ENCODE measurements at places on chromosomes 7 and 10.

- no peak for DNase-seq
Observed at GRCh38 chr10:85888559-85888958, 478.0 kb downstream of the GRID1 start.

GRCh38 chr10:129505500-129506075 is 38.5 kb downstream of the MGMT start:
- no peak for DNase-seq

DNA sequence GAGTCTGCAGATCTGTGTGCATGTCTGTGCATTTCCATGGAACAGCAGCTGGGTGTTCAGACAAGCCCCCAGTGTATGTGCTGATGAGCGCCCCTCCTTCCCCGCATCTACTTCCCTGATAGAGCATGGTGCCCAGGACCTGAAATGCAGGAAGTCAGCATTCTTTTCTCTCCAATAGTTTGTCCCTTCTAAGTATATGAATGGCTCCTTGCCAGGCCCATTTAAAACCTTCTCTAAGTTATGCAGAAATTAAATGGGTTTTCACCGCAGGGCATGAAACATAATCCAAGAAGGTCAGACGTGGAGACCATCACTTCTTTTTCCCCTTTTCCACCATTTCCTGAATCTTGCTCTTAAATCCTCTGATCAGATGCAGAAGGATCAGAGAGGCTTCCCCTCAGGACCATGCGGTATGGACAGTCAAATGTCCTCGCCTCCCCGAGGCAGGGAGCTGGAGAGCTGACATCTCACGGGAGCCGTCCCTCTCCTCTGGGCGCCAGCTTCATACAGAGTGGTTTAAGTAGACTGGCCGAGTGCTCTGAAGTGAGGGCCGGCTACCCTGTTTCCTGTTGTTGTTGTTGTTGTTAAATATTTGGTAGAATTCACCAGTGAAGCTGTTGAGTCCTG is 155.3 kb downstream of the C10orf105 start:
- no peak for DNase-seq

GRCh38 chr10:113001599-113002448 is 51.8 kb downstream of the TCF7L2 start:
- no peak for DNase-seq

DNA sequence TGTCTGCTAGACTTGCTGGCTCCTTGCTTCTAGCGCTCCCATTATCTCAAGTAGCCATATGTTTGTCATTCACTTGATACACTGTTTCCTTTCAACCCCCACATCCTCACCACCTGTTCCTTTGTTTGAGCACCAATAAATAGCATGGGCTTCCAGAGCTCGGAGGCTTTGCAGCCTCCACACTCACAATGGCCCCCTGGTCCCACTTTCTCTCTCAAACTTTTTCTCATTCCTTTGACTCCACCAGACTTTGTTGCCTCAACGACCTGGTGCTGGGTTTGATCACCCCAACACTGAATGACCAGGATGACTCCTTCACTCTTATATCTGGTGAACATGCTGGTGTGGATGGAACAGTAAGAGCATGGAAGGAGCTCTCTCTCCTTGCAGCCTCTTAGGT is 114.5 kb upstream of the TRIM24 start:
- DNase-seq: no peak

DNA sequence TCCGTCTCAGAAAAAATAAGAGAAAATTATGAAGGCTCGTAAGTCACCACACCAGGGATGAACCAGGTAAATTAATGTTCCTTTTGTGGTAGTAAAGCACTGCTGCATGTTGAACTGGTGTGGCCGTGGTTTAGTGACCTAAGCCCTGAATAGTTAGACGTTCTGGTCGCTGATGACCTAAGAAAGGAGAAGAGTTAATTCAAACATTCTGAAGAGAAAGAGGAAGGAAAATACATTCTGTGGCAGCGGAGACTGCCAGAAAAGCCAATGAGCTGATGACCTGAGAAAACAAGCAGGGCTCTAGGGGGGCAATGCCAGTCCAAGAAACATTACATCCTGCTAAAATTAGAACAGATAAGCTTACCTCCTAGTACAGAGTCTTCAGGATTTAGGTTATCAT is 17.5 kb downstream of the DNAJC9 start:
- DNase-seq: peak; percentile 67

DNA sequence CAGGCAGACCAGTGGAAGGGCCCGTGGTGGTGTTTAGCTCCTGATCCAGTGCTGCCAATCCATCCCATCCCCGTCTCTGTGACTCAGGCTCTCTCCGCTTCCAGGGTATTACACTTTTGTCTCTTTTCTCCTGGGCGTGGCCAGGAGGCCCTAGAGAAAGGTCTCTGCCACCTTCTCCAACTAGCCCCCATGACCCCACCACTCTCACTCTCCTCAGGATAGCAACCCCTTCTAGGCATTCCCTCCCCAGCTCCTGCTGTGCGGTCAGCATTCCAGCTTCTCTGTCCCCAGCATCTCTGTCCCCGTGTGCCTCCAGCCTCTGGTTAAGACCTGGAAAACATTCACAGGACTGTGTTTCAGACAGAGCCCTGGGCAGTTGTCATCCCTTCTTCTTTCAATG is 36.2 kb upstream of the R3HCC1L start:
- DNase-seq: no peak

- no peak for DNase-seq
Observed at GRCh38 chr7:113840954-113841353, 77.9 kb downstream of the PPP1R3A start.

GRCh38 chr7:105760551-105761447 is 115.6 kb downstream of the ATXN7L1 start:
- DNase-seq: peak; percentile 39

DNA sequence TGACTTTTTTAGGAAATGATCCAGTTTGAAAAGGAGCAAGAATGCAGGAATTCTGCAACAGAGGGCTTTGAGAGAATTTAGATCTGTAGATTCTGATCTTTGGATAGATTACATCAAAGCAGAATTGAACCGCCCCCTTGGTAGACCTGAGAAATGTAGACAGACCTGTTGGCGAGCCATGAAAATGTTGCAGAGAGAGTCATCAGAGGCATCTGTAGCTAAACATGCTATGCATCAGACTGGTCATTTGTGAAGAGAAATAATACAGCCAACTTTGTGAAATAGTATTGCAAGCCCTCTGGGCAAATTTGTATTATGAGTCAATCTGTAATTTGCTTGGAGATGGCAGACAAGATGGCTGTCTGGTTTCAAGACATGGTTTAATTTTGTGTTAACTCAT is 4.3 kb upstream of the C1GALT1 start:
- DNase-seq: no peak

DNA sequence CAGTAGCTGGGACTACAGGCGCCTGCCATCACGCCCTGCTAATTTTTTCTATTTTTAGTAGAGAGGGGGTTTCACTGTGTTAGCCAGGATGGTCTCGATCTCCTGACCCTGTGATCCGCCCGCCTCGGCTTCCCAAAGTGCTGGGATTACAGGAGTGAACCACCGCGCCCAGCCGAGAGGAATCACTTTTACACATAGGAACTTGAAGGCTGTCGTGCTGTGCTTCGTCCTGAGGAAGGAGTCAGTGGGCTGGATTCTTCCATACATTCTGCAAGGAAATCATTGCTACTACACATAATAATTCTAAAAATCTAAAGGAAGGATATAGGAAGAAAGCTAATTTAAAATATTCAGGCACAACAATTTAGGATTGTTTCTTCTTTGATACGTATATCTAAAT is 48.8 kb upstream of the ZPBP start:
- DNase-seq: no peak

DNA sequence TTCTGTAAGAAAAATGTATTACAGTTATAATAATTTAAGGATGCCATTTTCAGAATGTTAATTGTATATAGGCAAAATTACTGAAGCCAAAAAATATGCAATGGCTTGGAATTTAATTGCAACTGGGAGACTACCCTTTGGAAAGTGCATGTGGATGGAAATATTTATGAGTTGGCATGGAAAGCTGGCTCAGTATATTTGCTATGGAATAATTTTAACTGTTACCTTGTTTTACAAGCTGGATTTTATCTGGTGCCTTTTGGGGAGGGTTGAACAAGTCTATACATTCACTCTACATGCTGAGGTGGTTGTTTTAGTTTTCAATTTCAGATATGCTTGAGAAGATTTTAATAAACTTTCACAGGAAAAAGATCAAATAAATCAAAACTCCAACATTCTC is 80.9 kb upstream of the ABCB5 start:
- DNase-seq: no peak

- no peak for DNase-seq
Observed at GRCh38 chr10:128576336-128576735, 450.1 kb upstream of the MKI67 start.

DNA sequence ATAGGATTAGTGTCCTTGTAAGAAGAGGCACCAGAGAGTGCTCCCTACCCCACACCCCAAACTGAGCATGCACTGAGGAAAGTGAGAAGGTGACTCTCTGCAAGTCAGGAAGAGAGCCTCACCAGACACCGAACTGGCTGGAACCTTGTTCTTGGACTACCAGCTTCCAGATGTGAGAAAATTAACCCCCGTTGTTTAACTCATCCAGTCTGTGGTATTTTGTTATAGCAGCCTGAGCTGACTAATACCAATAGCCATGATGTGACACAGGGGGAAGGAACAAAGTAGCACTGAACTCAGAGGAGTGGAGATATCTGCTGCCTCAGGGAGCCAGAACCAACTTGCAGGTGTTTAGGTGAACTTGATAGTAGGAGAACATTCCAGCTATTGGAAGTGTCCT is 415.2 kb upstream of the ZMIZ1 start:
- DNase-seq: no peak

- DNase-seq: no peak
Observed at GRCh38 chr10:132518572-132519381, 18.8 kb upstream of the INPP5A start.

DNA sequence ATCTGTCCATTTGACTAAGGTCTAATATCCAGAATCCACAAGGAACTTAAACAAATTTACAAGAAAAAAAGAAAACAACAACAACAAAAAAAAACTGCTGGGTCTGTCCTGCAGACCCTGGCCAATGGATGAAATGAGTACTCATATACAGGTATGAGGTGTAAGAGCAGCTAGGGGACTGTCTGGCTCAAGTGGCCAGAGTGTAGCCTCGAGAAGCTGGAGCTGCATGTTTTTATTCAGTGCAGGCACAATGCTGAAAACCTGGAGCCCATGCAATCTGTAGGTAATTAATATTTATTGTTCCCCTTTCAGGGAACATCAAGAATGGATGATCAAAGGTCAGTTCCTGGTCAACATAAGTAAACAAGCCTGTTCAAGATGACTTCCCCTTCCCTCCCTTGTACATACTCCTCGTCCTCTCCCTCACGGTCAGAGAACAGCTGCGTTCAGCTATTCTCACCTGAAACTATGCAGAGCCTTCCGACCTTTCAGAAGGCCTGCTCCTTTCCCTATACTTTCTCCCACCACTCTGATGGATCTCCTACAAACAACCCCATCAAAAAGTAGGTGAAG is 15.5 kb downstream of the CYP2C19 start:
- no peak for DNase-seq

DNA sequence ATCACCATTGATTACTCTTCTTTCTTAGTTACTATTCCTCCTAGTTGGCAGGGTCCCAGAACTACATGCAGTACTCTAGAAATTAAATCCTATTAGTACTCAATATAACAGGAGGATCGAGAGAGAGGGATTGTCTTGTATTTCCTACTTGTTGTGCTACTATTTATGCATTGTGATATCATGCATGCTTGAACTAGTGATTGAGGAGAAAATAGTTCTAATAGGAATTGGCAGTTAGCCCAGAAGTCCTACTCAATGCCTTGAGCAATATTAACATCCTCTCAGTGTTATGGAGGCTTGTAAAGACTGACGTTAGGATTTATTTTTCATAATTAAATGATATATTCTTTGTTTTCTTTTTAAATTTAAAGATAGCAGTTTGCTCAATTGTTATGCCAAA is 67.4 kb downstream of the FOXP2 start:
- no peak for DNase-seq

GRCh38 chr10:84194424-84195043 is at the start of gene CDHR1:
TSS of gene CDHR1 (plus strand) at chr10:84194537. CDS start at chr10:84194761, 224 bp downstream.
- DNase-seq: peak; percentile 3

DNA sequence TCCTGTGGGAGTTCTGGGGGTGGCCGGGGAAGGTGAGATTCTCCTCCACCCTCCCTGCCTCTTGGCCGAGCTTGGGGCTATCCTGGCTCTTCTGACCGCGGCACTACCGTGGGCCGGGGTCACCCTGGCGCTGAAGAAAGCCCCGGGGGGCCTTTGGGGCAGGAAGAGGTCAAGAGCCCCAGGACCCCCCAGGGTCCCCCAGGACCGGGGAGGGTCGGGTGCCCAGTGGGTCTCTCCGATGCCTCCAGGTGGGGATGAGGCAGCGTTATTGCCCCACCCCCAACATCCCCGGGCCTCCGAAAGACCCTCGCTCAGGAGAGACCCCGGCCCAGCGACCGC is 439 bp upstream of the KNDC1 start:
- no peak for DNase-seq

GRCh38 chr10:27779462-27780015 is 33.9 kb upstream of the MKX start:
- no peak for DNase-seq

DNA sequence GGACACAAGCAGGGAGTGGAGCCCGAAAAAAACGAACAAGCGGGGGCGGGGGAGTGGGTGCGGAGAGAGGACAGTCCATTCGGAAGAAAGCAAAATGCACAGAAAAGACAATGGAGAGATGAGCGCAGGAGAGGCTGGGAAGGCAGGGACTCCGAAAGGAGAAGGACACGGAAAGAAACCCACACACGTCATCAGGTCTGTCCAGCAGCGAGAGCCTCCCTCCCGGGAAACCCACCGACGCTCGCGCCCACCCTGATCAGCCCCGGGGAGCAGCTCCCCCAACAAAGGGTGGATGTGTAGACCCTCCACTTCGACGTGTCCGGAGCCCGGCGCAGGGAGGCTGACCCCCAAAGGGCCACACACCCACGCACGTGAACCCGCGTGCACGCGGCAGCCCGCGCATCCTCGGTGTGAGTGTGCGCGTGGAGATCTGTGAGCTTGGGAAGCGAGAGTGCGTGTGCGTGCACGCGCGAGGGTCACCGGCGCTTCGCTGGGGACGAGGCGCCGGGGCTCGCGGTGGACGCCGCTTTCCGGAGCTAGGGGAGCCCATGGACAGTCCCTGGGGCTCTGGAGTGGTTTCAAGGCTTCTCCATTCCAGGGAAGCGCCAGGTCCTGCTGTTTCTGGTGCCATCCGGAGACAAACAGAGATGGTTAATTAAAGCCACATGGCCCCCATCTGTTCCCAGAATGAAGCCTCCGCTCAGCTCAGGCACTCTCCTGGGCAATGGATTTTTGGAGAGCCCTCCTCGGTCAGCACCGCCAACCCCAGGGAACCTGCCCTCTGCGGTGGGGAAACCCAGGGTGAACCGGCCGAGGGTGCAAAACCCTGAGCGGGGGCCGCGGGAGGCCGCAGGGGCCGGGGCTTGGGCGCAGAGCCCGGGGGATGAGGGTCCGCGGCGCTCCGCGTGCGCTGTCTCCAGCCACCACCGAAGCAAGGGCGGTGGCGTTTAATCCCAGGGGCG is 916 bp downstream of the LAMB1 start:
- DNase-seq: no peak

GRCh38 chr7:120825152-120825551 is 32.8 kb downstream of the TSPAN12 start:
- DNase-seq: no peak

- no peak for DNase-seq
Observed at GRCh38 chr7:69597278-69598076, 798 bp upstream of the AUTS2 start.
